NCI-H774 (cell line): ENCODE measurements at places on chromosomes 12 and 14.

GRCh38 chr12:31492599-31493196, 98.2 kb downstream of the DENND5B start:
- no peak for DNase-seq

DNA sequence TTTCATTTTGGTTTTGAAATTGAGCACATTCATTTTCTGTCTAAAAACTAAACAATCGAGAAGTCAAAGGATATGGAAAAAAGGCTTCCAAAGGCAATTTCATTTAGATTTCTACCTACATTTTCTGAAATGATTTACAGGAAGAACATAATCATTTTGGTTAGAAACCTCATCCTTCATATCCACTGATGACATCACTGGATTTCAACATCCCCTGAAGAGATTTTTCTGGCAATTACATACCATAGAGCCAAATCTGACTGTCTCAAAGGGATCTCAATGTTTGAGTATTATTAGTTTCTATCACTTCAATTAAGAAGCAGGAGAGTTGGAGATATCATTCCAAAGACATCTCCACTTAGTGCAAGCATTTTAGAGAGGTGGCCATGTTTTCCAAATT, 137.8 kb downstream of the TTC7B start:
- DNase-seq, result no peak

DNA sequence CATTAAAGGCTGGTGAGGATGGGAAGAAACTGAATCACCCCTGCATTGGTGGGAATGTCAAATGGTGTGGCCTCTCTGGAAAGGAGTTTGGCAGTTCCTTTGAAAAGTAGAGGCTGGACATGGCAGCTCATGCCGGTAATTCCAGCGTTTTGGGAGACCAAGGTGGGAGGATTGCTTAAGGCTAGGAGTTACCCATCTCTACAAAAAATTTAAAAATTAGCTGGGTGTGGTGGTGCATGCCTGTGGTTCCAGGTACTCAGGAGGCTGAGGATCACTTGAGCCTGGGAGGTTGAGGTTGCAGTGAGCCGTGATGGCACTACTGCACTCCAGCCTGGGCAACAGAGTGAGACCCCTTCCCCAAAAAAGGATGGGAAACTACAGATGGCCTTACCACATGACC, 93.7 kb downstream of the RIN3 start:
- no peak for DNase-seq

GRCh38 chr12:44929236-44929885, 53.2 kb upstream of the NELL2 start:
- DNase-seq, result no peak

GRCh38 chr12:6253278-6253677, 53.1 kb downstream of the CD9 start:
- no peak for DNase-seq

DNA sequence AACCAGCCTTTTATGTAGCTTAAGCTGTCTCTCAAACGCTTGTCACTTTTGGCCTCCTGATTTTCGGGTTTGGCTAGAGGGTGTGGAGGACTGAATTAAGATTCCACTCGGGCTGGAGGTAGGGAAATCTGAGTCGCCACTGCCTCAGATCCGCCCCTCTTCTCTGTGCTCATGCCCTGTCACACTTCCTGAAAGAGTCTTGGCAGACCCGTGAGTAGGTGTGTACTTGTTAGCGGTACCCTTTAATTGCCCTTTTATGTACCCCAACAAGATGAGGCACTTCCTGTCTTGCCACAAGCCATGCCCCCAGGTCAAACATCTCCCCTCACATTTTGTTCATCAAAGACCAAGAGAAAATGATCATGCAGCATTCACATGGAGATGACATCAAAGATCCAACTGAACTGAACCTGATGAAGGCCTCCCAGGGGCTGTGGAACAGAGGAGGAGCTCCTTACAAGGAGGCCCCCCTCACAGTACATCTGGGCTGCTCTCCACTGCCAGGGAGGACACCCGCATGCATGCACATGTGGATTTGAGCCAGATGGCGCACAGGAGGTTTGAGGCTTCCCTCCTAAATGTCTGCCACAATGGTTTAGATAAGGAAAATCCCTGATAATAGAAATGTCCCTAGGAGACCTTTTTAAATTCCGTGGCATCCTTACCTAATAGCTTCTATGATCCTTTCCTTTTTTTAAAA, 86.5 kb upstream of the CDKN3 start:
- no peak for DNase-seq

GRCh38 chr14:104936361-104937155, 11.9 kb downstream of the PLD4 start:
- DNase-seq, result no peak

DNA sequence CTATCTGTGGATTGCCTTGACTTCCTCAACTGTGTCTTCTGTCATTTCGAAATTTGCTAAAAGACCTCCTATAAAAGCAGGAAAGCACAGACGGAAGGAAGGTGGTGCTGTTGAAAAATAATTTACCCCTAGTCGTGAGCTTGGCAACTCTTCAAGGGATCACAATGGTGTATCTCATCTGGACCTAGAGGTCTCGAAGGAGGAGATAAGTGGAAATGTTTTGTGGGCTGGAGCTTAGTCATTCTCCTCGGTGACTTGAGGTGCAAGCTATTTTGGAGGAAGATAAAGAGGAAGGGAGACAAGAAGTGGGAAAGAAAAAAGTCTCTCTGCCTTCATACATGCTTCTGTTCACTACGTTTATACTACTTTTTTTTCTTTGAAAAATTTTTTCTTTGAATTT, 89.9 kb downstream of the FLRT2 start:
- no peak for DNase-seq

GRCh38 chr12:2374092-2374906, 321.5 kb downstream of the CACNA1C start:
- DNase-seq, result peak; percentile 20

- DNase-seq, result no peak
Observed at GRCh38 chr12:1562813-1563407, 31.5 kb downstream of the FBXL14 start.

DNA sequence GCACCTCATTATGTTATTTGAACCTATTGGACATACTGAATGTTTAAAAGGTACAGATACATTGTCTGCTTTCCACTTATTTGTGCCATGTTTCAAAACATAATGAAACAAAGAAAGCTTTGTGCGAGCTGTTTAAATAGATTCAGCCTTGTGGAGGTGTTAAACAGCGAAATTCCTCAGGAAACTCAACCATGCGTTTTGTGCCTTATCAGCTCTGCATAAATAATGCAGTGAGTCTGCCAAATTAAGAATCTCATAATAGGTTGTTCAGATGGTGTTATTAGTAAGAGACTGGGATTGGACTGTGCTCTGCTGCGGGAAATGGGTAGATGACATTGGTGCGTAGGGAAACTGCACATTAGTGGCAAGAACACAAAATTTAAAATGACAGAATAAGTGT, 163.7 kb upstream of the CLEC14A start:
- no peak for DNase-seq

- DNase-seq, result no peak
Observed at GRCh38 chr12:53048780-53049401, 974 bp upstream of the TNS2 start.

DNA sequence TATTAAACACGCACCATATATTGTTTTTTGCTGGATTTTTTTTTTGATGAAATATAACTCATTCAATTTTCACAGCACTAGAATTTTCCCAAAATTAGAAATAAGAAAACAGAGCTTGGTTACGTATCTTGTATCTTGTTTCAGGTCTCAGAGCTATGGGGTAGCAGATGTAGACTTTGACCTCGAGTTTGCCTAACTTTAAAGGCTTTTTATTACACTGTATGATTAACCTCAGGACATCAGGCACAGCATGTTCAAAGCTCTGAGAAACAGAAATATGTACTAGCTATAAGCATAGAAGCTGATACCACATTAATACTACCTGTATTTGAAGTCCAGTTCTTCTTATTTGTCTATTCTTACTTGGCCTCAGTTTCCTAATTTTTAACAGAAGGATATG, 171.9 kb upstream of the KITLG start:
- no peak for DNase-seq

DNA sequence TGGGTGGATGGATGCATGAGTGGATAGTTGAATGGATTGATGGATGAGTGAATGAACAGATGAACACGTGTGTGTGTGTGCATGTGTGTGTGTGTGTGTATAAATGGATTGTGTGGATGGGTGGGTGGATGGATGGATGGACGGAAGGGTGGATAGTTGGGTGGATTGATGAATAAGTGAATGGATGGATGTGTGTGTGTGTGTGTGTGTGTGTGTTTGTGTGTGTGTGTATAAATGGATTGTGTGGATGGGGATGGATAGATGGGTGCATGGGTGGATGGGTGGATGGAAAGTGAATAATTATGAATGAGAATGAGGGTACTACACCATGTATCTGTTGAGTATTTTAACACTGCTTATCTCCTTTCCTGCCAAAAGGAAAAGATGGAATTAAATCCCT, 986 bp downstream of the KRT77 start:
- no peak for DNase-seq

DNA sequence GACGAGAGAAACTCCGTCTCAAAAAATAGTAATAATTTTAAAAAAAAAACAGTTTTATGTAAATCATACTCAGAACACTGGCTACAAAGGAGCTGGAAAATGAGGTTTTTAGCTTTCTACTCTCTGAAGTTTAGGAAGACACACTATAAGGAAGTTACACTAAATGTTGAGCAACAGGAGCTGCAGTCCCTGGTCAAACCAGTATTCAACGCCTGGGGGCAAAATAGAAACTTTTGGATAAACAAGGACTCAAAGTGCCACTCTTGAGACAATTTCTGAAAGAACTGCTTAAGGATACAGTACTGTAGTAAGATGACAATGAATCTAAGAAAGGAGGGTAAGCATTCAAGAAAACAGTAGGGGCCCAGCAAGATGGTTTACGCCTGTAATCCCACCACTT, 29.3 kb downstream of the ACTR6 start:
- no peak for DNase-seq

GRCh38 chr12:1197264-1198018, 206.4 kb downstream of the ERC1 start:
- DNase-seq, result no peak

DNA sequence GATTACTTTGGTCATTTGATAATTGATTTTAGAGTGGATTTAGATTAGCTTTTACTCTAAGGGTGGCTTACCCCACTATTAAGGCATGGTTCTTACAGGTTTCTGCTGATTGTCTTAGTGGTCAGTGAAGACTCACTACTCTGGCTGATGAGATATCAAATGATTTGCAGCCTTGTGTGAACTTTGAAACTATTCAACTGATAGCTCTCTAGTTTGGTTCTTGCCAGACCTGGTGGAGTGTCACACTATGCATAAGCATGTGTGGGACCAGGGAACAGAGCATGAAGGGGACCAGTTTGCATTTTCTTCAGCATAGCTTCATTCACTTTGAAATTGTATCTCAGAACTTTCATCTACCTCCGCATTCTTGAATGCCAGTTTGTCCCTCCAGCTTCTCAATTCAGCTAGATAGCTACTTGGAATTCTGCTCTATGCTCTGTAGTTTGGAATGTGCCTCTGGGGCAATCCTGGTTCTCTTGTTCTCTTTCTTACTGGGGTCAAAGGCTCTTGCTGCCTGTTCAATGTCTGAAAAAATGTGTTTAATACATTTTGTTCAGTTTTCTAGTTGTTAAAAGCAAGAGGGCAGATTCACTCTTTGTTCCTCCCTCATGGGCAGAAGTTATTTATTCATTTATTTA, 12.7 kb downstream of the SCYL2 start:
- DNase-seq, result no peak

DNA sequence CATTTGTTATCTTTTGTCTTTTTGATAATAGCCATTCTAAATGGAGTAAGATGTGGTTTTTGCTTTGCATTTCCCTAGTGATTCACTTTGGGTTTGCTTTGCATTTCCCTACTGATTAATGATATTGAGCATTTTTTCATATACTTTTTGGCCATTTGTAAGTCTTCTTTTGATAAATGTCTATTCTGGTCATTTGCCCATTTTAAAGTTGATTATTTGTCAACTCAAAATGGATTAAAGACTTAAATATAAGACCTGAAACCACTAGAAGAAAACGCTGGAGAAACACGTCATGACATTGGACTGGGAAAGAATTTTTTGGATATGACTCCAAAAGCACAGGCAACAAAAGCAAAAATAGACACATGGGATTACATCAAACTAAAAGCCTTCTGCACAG, 148.0 kb downstream of the APAF1 start:
- no peak for DNase-seq

DNA sequence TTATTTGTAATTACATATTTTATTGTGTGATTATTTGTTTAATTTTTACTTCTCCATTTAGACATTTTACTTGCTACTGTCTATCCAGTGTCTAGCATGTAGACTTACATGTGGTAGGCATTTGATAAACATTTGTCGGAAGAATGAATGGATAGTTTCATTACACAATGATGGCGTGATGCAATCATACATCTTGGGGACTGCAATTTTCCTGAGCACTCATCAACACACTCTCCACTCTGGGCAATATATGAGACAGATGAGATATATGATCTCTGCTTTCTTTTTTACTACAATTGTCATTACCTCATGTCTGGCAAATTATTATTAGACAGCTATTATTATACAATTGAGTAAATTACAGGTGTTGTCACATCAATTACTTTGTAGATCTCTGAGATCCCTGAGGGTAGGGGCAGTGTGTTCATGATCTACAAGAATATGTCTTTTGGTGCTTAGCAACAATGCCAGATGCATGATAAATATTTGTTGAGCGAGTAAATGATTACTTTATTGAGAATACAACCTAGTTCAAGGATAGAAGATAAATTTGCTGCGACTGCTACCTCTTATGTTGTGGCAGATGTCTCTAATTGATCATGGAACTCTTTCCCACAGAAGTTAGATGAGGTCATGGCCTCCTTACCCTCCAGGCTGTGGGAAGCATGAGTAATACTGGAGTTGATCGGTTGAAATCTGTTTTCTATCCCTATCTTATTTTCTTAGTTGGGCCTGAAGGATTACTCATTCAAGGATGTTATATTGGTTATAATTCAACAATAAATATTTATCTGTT, 416.0 kb downstream of the LRIG3 start:
- peak; percentile 96 for DNase-seq

GRCh38 chr12:88897723-88898122, 317.5 kb upstream of the KITLG start:
- no peak for DNase-seq

- DNase-seq, result no peak
Observed at GRCh38 chr12:121287267-121287954, 9.1 kb downstream of the CAMKK2 start.

DNA sequence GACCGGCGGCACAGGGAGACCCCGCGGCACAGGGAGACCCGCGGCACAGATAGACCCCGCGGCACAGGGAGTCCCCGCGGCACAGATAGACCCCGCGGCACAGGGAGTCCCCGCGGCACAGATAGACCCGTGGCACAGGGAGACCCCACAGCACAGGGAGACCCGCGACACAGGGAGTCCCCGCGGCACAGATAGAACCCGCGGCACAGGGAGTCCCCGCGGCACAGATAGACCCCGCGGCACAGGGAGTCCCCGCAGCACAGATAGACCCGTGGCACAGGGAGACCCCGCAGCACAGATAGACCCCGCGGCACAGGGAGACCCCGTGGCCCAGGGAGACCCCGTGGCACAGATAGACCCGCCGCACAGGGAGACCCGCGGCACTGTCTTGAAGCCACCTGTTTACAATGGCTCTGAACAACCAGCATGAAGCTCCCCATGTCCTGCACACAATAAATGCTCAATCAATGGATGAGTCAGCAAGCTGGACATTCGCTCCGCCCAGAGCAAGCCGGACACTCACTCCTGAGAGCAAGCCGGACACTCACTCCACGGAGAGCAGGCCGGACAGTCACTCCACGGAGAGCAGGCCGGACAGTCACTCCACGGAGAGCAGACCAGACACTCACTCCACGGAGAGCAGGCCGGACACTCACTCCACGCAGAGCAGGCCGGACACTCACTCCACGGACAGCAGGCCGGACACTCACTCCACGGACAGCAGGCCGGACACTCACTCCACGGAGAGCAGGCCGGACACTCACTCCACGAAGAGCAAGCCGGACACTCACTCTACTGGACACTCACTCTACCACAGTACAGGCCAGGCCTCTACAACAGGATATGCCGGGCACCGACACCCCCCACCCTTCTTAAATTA, 121.9 kb downstream of the RFLNA start:
- DNase-seq, result no peak
